ENCODE measurements at places on chromosomes 7 and 10.

- DNase-seq = no peak
Observed at GRCh38 chr10:8444630-8445029, 390.1 kb downstream of the GATA3 start.

DNA sequence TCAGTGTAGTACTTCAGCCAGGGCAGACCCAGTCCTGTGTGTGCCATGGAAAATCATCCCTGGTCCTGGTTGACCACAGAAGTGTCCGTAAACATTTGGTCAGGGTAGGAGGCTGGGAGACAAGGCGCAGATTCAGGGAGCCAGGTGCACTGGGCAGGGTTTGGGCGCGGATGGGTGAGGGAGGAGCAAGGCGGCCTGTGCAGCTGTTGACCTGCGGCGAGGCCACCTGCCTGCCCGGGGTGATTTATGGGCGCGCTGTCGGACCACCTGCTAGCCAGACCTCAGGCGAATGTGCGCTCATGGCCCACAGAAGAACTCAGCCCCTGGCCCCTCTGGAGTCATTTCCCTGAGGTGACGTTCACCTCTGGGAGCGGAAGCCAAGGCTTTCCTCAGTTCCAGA, 6.6 kb downstream of the SFRP5 start:
- no peak for DNase-seq

DNA sequence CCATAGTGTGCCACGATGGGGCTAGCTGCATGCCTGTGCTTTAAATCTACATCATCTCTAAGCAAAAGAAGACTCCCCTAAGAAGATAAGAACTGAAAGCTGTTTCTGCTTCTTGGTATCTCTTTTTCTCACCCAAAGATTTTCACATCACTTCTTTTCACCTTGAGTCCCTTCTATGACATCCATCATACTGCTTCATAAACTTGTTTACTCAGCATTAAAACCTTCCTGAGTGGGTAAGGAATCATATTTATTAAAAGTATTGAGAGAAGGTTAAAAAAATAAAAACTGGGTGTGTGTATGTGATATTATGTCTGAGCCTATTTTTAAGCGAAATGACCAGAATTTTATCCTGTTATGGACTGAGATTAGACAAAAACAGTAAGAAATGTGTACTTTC, 150.3 kb downstream of the HPSE2 start:
- DNase-seq = no peak

GRCh38 chr10:112262546-112262945, 20.7 kb upstream of the TECTB start:
- DNase-seq = no peak

DNA sequence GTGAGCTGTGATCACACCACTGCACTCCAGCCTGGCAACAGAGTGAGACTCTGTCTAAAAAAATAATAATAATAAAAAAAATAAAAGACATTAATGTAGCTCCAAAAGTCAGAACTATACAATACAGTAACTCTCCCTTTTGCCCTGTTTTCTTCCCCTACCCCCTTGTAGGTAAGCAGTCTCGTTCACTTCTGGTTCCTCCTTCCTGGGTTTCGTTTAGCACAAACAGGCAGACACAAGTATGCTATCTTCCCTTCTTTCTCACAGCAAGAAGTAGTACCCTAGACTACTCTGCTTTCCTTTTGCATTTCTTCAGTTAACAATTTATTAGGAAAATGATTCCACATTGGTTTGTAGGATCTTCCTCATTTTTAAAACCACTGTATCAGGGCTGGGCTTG, 33.1 kb downstream of the PDSS1 start:
- no peak for DNase-seq

- no peak for DNase-seq
Observed at GRCh38 chr10:31708046-31708445, 220.6 kb downstream of the ARHGAP12 start.

DNA sequence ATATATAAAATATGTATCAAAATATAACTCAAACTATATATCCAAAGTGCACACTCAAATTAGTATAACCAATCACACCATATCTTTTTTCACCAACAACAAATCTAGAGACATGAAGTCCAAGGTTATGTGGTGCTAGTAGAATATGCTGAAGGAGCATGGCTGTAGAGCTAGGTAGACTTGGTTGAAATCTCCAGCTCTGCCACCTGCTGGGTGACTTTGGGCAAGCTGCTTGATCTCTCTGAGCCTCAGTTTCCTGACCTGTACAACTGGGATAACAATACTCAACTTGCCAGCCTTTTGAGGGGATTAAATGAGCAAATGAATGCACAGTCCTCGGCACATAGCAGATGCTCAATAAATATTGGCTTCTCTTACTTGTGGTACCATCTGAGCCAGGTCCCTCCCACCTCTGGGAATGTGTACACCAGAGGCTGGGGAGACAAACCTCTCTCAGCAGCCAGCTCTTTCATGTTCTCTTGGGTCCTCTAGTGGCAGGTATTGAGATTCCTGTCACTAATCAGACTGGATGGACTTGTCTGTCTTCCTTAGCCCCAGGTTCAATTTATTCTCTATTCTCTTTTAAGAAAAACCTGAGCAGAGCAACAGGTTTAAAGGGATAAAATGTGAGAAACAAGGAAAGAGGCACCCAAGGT, 94.3 kb upstream of the PDE1C start:
- no peak for DNase-seq

- DNase-seq = no peak
Observed at GRCh38 chr10:99527526-99528493, 4.9 kb upstream of the NKX2-3 start.

DNA sequence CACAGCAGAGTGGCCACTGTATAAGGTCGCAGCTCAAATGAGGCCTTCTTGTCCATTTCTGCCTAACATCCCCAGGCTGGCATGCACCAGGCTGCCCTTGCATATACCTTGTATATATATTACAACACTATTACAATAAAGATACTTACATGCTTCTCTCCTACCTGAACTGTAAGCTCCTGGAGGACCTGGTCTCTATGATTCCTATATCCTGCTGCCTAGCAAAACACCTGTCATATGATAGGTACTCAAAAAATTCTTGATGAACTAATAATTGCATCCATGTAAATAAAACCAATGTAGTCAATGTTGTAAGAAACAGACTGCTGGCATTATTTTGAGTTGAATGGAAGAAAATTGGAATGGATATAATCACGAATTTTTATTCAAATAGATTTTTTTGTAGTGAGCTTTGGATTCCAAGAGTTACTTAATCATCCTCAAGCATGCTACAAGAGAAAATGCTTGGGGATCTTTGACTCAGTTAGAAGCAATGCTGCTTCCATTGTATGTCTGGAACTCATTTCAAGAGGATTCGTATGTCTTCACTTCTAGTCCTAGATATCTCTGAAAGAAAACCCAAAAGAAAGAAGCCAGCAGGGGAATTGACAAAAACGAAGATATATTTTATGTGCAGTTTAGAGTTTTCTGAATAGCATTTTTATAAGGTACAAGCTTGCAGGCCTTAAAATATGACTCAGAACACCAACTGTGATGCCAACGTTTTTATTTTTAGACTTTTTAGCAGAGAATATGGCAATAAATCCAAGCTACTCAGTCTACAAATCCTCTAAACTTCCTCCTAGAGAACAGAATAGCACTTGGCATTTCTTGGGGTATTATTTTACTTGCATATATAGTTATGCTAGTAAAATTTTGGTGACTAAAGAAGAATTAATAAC, 53.1 kb downstream of the OSBPL3 start:
- DNase-seq = no peak

- DNase-seq = no peak
Observed at GRCh38 chr10:75377869-75378268, 23.7 kb downstream of the ZNF503 start.

Measured in DND-41 (cell line).